ENCODE measurements at places on chromosomes 1 and 21. TPM values are rescaled to one million over a fixed set of nuclear protein-coding genes. Genes with fewer than 3 reads are reported as not detected.

The SYT6 gene
- total RNA-seq: not detected

The HMGCS2 gene
- 0.83 TPM for total RNA-seq

The PRAMEF6 gene
- not detected for total RNA-seq

The NBPF6 gene
- not detected for total RNA-seq

The HEYL gene
- total RNA-seq: 8.8 TPM
